ENCODE measurements at places on chromosomes 3 and 15. TPM values are rescaled to one million over a fixed set of nuclear protein-coding genes. Genes with fewer than 3 reads are reported as not detected.

The SLC22A14 gene
- under 0.01 TPM for total RNA-seq

The DOCK3 gene
- total RNA-seq = 0.09 TPM

The EOMES gene
- not detected for total RNA-seq

The CCDC9B gene
- total RNA-seq = 13.8 TPM

The ATP13A4 gene
- 0.18 TPM for total RNA-seq

The TIGIT gene
- total RNA-seq = not detected

The BNC1 gene
- total RNA-seq = 7.3 TPM

The RSL24D1 gene
- 106 TPM for total RNA-seq

The EPHA3 gene
- 5.7 TPM for total RNA-seq

The INSYN1 gene
- 5.1 TPM for total RNA-seq

The SERINC4 gene
- total RNA-seq = 0.09 TPM

The LTF gene
- 0.14 TPM for total RNA-seq

The ZNF619 gene
- total RNA-seq = 5.6 TPM

The AADACL2 gene
- total RNA-seq = not detected

The ADGRG7 gene
- not detected for total RNA-seq

The IMPG2 gene
- total RNA-seq = 0.14 TPM
